GM12865 (cell line): ENCODE measurements at places on chromosomes 3 and 15.

DNA sequence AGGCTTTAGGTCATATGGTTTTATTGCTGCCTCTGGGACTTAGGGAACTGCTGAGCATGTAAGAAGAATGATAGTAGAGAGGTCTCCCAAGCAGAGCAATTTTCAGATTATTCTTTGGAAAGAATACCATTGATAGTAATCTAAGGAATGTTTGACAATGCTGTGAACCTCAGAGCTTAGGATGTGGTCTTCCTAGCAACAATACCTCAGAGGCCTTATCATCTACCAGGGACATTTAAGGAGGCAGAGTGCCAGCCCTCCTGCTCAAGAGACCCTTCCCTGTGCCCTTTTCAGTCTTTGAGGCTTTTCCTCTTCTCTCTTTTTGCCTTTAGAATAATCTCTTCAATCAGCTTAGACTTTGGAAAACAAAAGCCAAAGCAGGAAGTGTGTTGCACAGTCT lies 272.1 kb downstream of the OXSM start:
- no peak for DNase-seq

- DNase-seq: peak; percentile 6
Measured at GRCh38 chr15:23497710-23498111, 50.7 kb upstream of the GOLGA6L2 start.

DNA sequence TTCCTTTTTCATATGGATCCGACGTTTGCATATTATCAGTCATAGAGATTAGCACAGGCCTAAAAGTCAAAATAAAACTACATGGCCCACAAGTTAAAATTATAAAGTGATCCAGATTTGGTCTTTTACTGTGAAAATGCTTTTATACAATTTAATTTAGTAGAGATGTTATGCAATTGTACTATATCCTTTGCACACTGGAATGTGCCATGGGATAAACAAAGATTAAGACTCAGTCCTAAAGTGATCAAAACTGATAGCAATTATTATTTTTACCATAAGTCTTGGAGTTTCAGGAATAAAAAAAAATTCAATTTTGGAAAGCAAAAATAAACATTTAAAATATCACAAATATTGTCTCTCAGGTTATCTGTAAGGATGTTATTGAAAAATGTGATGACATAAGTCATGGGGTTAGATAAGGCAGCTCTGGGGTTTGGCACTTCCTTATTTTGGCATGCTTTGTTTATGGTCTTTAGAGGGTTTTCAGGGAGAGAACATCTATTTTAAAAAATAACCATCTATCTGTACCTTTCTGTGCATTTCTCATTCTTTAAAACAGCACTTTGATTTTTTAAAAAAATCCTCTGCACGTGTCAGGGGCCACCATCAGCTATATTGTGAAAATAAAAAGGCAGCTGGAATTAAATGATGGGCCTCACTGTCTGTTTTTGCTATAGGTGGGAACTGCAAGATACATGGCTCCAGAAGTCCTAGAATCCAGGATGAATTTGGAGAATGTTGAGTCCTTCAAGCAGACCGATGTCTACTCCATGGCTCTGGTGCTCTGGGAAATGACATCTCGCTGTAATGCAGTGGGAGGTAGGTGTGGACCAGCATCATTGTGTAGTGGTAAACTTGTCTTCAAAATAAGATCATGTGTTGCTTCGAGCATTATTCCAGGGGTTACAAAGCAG lies 67.3 kb downstream of the TGFBR2 start:
- DNase-seq: no peak

- no peak for DNase-seq
Measured at GRCh38 chr3:14768182-14768790, 50.5 kb upstream of the FGD5 start.

DNA sequence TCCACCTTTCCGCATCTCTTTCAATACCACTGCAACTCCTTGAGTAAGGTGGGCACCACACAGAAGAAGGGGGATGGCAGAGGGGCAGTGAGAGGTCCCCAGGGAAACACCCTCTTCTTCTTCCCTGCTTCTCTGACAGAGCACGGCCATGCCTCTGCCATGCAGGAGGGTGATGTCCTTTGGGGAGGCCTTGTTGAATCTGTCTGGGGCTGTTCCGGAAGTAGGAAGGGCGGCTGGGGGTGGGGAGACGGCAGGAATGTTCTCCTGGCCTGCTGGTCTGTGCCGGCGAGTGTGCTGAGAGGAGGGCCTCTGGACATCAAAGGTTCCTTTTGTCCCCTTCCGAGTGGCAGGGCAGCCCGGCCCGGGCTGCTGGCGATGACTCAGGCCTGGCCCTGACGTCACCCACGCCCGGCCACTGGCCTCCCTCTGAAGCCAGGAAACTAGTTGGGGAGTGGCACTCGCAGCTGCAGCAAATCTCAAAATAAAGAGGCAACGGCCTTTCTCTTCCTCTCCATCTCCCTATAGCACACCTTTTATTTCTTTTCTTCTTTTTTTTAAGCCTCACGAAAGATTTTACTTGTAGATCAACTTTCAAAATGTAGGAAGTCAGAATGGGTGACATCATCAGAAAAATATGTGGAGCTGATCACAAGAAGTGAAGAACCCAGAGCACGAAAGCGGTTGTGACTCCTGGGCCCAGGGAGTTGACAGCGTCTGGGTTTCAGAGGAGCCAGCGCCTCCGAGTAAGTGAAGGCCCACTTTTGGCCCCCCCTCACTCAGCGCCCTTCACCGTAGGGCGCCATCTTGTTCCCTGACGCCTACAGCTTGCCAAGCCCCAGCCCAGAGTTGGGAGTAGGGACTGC lies at the start of gene ZBTB38:
Gene ZBTB38 (plus strand): TSS at position 443 of the 863 bp plus-strand sequence. CDS start 73,885 bp downstream, outside the sequence.
- peak; percentile 85 for DNase-seq

DNA sequence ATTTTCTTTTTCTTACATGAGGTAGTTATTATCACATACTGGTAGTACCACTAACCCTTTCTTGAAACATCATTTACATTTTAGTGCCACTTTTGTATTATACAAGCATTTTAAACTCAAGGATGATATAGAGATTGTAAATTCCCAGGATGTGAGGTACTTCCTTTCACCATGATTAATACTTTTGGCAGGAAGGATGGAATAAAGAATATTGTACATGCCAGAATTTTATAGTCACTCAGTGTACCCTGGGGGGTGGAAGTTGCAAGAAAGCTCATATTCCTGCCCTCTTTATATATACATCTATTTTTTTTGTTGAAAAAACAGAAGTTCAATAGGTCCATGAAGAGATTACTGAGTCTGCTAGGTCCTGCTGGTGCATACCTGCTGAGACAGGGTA lies 141.0 kb upstream of the PLSCR5 start:
- DNase-seq: no peak

GRCh38 chr3:35224565-35225295 lies 414.6 kb upstream of the ARPP21 start:
- no peak for DNase-seq

DNA sequence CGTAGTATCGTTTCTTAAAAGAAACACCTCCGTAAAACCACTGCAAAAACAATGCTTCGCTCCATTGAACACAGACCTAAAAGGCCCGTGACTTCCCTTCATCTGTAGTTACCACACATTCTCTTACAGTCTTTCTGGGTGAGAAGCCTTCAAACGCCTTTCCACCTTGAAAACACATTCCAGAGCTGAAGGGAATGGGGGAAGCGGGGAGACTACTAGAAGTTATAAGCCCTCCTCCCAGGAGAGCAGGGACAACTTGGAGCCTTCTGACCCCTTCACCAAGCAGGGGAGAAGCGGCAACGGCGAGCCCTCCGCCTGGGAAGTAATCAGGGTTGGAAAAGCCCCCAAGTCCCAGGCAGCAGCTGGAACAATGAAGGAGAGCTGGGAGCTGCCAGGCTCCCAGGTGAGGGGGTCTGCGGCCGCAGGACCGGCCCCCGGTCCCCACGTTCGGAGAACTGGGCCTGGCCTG lies 461 bp downstream of the SECISBP2L start:
- peak; percentile 78 for DNase-seq

DNA sequence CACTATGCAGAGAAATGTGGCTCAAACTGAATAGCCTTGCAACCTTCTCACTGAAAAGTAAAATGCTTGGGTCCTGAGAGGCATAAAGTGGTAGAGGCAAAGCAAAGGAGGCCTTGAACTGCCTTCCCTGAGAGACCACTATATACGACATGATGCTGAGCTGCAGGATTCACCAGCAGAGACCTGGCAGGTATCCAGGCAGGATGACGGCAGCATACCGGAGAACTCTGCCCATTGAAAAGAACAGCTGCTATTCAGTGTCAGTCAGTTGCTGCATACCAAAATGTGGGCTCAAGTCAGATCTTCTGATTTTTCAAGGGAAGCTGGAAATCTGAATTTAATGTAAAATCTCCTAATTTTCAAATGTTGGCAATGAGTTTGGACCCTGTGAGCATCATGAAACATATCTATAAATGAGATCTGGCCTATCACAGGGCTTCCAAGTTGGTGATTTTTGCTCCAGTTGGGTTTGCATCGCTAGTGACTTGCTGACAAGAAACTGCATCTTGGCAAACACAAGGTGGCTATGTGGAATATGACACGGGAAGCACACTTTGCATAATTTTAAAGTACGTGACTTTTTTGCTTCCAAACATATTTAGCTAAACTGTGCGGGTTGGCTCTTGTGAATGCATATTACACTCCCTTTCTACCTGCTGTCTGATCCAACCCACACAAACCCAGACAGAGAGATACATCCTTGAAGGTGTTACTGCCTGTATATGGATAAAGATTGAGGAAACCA lies 529.0 kb downstream of the AGBL1 start:
- no peak for DNase-seq
